Chondrocyte (in vitro differentiated cells): ENCODE measurements at places on chromosomes 1 and 21. TPM values are rescaled to one million over a fixed set of nuclear protein-coding genes. Genes with fewer than 3 reads are reported as not detected.

GRCh38 chr1:4665456-4665855, 11.0 kb downstream of the AJAP1 start:
- no peak overlapping the region for H3K4me3 ChIP-seq
- peaks cover 2% of the 10 kb centered on the region for H3K27me3 ChIP-seq
- H3K27ac ChIP-seq: no peak overlapping the region
- no peak for DNase-seq

GRCh38 chr1:167659450-167659849, 29.4 kb downstream of the RCSD1 start:
- no peak overlapping the region for H3K4me3 ChIP-seq
- H3K27ac ChIP-seq: no peak overlapping the region
- no peaks in the 10 kb centered on the region for H3K36me3 ChIP-seq
- no peak for DNase-seq
- H3K4me1 ChIP-seq: peaks cover 45% of the 10 kb centered on the region

DNA sequence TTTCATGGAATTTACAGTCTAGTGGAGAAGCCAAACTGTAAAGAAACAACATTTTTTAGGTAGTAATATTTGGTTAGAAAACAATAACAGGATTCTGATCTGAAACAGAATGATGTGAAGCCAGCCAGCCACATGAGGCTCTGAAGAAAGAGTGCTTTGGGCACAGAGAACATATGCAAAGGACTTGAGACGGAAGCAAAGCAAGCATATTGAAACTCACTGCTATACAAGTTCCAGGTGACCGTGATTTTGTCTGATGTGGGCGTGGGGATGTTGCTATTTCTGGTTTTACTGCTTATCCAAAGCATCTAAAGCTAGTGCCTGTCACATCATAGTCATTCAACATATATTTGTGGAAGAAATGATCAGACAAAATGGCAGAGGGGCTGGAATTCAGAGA, 14.7 kb downstream of the CRP start:
- no peak for DNase-seq
- no peak overlapping the region for H3K27ac ChIP-seq
- no peak overlapping the region for H3K4me3 ChIP-seq
- H3K4me1 ChIP-seq: no peaks in the 10 kb centered on the region

DNA sequence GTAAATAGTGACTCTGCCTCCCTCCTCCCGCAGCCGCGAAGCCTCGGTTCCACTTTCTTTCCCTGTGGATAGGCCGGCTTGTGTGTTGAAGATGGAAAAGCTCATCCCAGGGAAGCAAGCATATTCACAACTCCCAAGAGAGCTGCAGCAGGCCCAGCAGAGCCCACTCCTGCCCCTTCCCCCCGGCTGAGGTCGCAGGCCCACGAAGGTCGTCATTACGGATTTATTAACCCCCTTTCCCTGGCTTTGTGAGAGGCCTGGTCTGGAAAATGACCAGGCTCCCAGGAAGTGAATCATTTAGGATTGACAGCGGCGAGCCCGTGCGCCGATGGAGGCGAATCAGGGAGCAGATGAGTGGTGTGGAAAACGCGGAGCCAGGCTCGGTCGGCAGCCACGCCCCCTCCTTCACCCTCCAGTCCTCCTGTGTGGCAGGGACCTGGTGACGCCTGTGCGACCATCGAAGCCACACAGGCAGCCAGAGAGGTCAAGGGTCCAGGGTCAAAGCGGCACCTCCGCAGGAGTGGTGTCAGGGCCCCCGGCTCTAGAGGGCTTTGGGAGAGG, 93.4 kb downstream of the PRDM16 start:
- no peaks in the 10 kb centered on the region for H3K27me3 ChIP-seq
- H3K27ac ChIP-seq: no peak overlapping the region
- DNase-seq: no peak
- no peaks in the 10 kb centered on the region for H3K36me3 ChIP-seq

- H3K27ac ChIP-seq: no peak overlapping the region
- no peak for DNase-seq
- H3K36me3 ChIP-seq: no peaks in the 10 kb centered on the region
- H3K4me3 ChIP-seq: no peak overlapping the region
Observed at GRCh38 chr1:219151467-219151866, 22.2 kb upstream of the LYPLAL1 start.

DNA sequence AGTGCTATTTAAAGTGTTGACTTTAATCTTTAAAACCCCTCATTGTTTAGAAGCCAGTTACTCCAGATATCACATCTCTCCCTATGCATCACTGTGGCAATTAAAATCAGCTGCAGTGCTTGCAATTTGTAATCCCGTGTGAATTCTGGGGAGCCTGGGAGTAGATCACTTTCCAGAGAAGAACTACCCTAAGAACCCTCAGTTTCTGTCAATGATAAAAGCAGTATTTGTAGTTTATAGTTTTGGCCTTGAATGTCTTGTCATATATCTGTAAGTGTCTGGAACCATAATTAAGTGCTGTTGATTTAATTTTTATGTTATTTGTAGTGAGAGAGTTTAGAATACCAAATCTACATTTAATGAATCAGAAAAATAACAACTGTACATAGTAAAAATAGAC, 5.5 kb upstream of the SPAG17 start:
- no peaks in the 10 kb centered on the region for H3K27me3 ChIP-seq
- no peak for DNase-seq
- H3K27ac ChIP-seq: no peak overlapping the region
- H3K36me3 ChIP-seq: peaks cover 6% of the 10 kb centered on the region
- peaks cover 6% of the 10 kb centered on the region for H3K4me1 ChIP-seq

DNA sequence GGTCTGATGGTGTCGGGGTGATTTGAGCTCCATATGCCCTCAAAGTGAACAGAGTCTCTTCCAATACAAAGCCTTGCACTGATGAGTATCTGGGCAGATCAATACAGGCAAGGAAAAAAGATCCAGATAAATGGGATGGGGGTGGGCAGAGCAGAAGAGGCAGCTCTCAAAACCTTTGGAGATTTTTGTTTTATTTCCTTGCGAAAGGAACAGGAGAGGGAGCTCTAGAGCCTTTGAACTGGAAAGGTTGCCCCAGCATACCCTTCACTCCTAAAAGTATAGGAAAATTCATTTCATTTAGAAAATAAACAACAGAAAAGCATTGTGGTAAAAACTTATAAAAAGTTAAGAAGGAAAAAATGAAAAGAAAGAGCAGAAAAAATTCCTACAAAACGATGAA, 31.4 kb upstream of the OLIG2 start:
- no peaks in the 10 kb centered on the region for H3K36me3 ChIP-seq
- H3K4me3 ChIP-seq: no peak overlapping the region
- no peak overlapping the region for H3K27ac ChIP-seq
- DNase-seq: no peak

- no peak for DNase-seq
- no peaks in the 10 kb centered on the region for H3K27me3 ChIP-seq
- no peak overlapping the region for H3K27ac ChIP-seq
- no peaks in the 10 kb centered on the region for H3K36me3 ChIP-seq
- H3K4me3 ChIP-seq: no peak overlapping the region
- no peaks in the 10 kb centered on the region for H3K4me1 ChIP-seq
Observed at GRCh38 chr1:8249838-8250237, 68.1 kb upstream of the SLC45A1 start.

GRCh38 chr1:247444571-247444970, 13.3 kb downstream of the OR2B11 start:
- H3K36me3 ChIP-seq: no peaks in the 10 kb centered on the region
- peaks cover 2% of the 10 kb centered on the region for H3K27me3 ChIP-seq
- H3K4me3 ChIP-seq: no peak overlapping the region
- H3K27ac ChIP-seq: no peak overlapping the region

- no peaks in the 10 kb centered on the region for H3K4me1 ChIP-seq
- H3K27me3 ChIP-seq: no peaks in the 10 kb centered on the region
- H3K36me3 ChIP-seq: no peaks in the 10 kb centered on the region
- no peak overlapping the region for H3K27ac ChIP-seq
- no peak overlapping the region for H3K4me3 ChIP-seq
Observed at GRCh38 chr21:30577766-30578165, 12.4 kb downstream of the KRTAP22-2 start.

DNA sequence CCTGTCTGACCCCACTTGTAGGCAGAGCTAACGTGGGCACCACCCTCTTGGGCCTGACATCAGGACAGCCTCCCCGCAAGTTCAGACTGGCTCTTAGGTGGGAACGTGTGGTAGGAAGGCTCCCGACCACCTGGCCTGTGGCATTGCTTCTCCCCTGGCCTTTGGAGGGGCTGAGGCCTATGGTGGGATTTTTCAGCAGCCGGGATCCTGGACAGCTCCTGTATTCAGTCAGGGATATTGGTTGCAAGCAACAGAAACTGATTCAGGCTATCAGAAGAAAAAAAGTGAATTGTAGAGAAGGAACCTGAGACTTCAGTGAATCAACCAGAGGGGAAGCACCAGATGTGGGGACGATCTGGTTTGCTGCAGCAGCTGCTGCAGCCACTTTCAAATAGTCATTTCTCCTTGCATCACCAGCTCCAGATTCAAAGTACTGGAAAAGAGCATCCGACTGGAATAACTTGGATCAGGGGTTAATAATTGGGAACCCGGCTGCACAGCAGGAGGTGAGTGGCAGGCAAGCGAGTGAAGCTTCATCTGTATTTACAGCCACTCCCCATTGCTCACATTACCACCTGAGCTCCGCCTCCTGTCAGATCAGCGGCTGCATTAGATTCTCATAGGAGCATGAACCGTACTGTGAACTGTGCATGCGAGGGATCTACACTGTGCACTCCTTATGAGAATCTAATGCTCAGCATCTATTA, 5.9 kb downstream of the RNF186 start:
- H3K36me3 ChIP-seq: no peaks in the 10 kb centered on the region
- H3K27ac ChIP-seq: no peak overlapping the region
- no peaks in the 10 kb centered on the region for H3K27me3 ChIP-seq

DNA sequence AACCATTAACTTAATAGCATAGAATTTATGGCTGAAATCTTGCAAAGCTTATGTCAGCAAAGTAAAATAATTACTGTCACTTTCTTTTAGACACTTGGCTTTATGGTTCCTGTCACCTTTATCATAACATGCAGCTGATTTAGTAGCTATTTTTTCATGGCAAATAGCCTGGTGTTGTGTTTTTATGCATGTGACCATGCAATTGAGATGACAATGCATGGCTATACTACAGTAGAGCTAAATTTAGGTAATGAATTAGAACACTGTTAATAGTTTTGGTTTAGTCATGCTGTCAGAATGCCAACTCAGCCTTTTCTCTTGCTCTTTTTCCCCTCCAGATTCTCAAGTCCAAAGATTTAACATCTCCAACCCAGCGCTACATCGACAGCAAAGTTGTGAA, 88.6 kb downstream of the TGFB2 start:
- peaks cover 35% of the 10 kb centered on the region for H3K36me3 ChIP-seq
- H3K27ac ChIP-seq: peak overlapping the region; percentile 79

GRCh38 chr1:198443365-198444233, 96.9 kb downstream of the ATP6V1G3 start:
- no peak overlapping the region for H3K4me3 ChIP-seq
- H3K4me1 ChIP-seq: peaks cover 29% of the 10 kb centered on the region
- H3K36me3 ChIP-seq: no peaks in the 10 kb centered on the region

GRCh38 chr1:57360846-57361407, 62.9 kb downstream of the DAB1 start:
- no peak overlapping the region for H3K27ac ChIP-seq
- H3K4me3 ChIP-seq: no peak overlapping the region
- no peak for DNase-seq

The PHF13 gene
- 22.2 to 25.6 TPM (median 23.9 TPM) in 3 replicates for total RNA-seq

The SERTAD4 gene
- 39.1 to 71.7 TPM (median 43.5 TPM) in 3 replicates for total RNA-seq

The ARHGAP30 gene
- total RNA-seq: not detected in 3 replicates

The KRTAP12-2 gene
- total RNA-seq: not detected in 3 replicates

The LCE2B gene
- total RNA-seq: not detected in 3 replicates

The AMY2A gene
- total RNA-seq: not detected in 3 replicates
